ENCODE measurements at places on chromosomes 12 and 14.

GRCh38 chr12:14567351-14568162 is at the start of gene PLBD1:
PLBD1 (minus strand) TSS chr12:14567883; CDS start chr12:14567696, 187 bp downstream.
- peak; percentile 81 for DNase-seq

DNA sequence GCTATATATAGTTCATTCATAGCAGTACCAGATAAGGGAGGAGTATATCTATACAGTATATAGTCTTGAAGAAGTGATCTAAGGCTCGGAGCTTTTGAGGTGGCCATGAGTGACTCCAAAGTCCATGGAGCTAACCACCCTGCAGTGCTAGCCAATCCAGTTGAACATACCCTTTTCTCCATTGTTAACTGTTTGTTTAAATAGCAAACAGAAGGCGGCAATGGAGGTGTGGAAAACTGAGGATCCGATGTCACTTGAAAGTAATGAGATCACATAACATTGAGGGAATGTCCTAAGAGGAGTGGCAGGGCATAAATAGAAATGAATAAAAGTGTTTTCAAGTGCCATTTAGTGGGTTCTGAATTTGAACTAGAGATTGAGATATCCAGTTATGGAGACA is 12.4 kb upstream of the SNAPC1 start:
- no peak for DNase-seq

DNA sequence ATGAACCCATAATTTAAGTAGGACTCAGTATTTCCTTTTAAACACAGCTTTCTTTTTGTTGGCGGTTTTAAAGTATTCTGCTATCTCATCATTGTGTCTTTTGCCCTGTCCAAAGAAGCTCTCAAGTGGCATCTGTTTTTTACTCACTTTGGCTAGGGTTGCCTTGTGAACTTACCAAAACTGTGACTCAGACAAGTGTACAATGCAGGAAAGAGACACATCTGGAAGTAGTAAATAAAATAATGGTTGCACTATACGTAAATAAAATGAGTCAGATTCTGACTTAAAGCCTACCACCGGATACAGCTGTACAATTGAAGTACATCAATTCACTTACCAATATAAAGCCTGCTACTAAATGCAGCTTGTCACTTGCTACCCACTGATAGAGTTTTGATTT is 619.2 kb upstream of the LRFN5 start:
- DNase-seq, result no peak

GRCh38 chr14:57139173-57139572 is 129.5 kb downstream of the EXOC5 start:
- DNase-seq, result no peak

GRCh38 chr12:18250313-18250916 is 10.9 kb upstream of the PIK3C2G start:
- DNase-seq, result peak; percentile 92

- no peak for DNase-seq
Observed at GRCh38 chr12:96334502-96334901, 65.7 kb downstream of the CDK17 start.

DNA sequence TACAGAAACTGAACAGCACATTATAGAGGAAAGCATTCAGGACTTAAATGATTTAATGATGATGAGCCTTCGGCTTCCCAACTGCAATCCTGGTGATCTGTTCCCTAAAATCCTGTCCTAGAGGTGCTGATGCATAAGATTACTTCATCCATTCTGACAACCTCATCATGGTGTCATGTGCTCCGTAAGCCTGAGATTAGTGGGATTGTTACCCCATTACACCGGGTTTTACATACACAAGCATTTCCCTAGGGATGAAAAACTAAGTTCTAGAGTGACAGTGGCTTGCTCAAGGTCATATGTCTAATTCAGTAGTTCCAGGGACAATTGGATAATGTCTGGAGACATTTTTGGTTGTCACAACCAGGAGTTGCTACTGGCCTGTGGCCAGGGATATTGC is 2.5 kb upstream of the RNASE13 start:
- no peak for DNase-seq

- no peak for DNase-seq
Observed at GRCh38 chr14:96231526-96232130, 24.4 kb upstream of the BDKRB1 start.

DNA sequence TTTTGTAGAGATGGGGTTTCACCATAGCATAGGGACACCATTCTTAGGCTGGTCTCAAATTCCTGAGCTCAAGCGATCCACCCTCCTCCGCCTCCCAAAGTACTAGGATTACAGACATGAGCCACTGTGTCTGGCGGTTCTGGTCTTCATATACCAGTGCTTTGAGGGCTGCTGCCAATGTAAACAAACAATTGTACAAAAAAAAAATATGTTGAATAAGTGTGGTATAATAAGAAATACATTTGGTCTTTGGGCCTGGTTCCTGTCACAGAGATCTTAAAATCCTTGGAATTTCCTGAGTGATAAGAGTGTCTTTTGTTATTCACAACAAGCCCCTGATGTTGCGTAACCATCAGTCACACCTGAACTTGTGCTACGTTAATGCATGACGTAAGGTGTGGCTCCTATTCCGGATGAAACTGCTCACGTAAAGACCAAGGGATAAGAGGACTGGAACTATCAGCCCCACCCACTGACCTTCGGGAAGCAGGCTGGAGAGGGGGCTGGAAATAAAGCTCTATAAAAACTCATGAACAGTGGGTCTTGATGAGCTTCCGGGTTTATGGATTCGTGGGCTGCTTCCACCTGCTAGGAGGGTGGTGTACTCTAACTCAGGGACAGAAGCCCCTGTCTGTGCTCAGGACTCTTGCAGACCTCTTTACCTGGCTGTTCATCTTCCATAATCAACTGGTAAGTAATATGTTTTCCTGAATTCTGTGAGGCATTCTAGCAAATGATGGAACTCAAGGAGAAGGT is 16.5 kb upstream of the RIMKLB start:
- no peak for DNase-seq

DNA sequence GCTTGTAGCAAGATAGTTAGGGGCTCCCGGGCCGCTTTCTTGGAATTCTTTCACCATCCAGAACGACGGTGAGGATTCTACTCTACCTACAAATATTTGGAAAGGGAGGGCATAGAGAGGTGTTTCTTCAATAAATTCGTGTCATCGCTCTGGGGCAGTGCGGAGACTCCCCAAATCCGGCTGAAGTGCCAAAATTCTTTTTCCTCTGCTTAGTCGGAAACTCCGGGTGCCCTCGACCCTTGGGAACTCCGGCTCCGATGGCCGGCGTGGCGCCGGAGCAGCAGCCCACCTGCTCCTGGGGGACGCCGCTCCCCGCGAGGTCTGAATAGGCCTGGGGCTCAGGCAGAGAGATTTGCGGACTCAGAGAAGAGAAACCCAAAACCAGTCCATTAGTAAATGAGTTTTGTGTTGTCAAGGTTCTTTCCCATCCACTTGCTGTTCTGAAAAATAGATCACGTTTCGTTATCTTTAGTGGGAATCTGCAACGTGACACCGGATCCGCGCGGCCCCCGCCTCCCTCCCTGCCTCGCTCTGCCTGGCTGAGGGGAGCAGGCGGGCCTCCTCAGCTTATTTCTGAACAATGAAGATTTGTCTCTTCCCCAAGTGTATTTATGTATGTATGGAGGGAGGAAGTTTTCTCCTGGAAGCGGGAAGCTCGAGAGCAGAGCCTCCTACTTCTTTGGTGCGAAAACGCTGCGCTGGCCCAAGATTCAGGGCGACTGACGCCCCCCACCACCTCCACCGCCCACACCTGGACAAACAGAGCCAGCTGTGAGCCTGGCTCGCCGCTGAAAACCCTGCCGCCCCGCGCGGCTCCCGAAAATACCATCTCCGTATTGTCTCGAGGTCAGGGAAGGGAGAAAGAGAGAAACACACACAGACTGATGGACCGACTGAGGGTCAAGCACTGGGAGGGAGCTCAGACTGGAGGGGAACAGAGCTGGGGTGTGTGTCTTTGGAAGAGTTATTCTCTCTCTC is 3.7 kb upstream of the SIX1 start:
- DNase-seq, result no peak

DNA sequence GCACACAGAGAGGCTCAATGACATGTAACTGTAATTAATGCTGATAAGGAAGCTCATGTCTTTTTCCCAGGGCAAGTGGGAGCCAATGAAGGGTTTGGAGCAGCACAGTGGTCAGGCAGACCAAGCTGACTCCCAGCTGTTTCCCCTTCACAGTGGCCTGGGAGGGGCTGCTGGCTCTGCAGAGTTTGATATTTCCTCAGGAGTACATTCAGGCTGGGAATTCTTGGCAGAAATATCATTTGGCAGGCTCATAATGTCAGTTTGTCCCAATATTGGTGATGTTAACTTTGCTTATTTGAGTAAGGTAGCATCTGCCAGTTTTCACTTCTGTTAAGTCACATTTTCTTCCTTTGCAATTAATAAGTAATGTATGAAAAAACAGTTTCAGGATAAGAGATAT is 247.0 kb downstream of the EMP1 start:
- peak; percentile 35 for DNase-seq
